Stimulated activated CD8-positive, alpha-beta memory T cell treated with anti-CD3 and anti-CD28 coated beads, Interleukin-2, amount 100 ng/mL, for 1 hour (primary cell): ENCODE measurements at places on chromosomes 2 and 18.

DNA sequence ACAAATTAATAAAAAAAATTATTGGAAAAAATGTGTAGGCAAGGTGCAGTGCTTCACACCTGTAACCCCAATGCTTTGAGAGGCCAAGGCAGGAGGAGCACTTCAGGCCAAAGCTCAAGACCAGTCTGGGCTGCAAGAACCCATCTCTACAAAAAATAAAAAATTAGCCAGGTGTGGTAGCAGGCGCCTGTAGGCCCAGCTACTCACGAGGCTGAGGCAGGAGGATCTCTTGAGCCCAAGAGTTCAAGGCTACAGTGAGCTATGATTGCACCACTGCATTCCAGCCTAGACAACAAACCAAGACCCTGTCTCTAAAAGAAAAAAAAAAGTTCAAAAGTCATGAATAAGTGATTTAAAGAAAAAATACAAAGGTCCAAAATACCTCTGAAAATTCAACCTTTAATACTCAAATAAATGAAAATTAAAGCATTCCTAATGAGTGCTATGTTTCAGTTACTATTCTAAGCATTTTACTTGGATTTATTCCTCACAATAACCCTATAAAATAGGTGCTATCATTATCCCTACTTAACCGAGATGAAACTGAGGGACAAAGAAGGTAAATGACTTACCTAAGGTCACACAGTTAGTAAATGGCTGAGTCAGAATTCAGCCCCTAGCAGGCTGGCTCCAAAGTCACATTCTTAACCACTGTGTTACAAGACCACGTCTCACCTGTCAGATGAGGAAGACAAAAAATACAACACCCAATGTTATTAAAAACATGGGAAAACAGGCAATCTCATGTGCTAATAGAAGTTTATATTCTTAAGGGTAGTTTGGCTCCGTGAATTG is 36.4 kb upstream of the PCBP1 start:
- no peak for DNase-seq

- DNase-seq = no peak
These were observed 9.8 kb downstream of the HS6ST1 start for GRCh38 chr2:128308889-128309279.

DNA sequence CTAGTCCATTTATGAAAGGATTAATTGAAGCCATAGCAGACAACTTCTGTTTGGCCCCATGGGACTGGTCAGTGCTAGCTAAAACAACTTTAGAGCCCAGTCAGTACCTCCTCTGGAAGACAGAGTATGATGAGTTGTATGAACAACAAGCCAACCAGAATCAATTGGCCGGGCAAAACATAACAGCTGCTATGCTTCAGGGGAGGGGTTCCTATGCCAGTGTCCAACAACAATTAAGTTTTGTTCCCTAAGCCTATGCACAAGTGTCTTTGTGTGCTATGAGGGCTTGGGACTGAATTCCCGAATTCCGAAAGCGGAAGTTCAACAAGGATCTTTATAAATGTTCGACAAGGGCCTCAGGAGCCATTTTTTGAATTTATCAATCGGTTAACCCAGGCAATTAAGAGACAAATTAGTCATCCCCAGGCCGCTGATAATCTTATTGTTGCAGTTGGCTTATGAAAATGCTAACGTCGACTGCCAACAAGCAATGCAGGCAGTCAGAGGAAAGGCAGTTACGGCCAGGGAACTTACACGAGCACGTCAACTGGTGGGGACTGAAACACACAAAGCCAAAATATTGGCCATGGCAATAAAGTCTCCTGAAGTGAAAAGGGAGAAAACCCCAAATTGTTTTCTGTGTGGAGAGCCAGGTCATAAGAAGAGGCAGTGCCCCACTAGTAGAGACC is 57.9 kb downstream of the ZNF638 start:
- DNase-seq = no peak

- no peak for DNase-seq
These were observed 31.2 kb downstream of the PARD3B start for GRCh38 chr2:204576362-204576979.

GRCh38 chr2:189751080-189751658 is 11.4 kb downstream of the OSGEPL1 start:
- no peak for DNase-seq

DNA sequence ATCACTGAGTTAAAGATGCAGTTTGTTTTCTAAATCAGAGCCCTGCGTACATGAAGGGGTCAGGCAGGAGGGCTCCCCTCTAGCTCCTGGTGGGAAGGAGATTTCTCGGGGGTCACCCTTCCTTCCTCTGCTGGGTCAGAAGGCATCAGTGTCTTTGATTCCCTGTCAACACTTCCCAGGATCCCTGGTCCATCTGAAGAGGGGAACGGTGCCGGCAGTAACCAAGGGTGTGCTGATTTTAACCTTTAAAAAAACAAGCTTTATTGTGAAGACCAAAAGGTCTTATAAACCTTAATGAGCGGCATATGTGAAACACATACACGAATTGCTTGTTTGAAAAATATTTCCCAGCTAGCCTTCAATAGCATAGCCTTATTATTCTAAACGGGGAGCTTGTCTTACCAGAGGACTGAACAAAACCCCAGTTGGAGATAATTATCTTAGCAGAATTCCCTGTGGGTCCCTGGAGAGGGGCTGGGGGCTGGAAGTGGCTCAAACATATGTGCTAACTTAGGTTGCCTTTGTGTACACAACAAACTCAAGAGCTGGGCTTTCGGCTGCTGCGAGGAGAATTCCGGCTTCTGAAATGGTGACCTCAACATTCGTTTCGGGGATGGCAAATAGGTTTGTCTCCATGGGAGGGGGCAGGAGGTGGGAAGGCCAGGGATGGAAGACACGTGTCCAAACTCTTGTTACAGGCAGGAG is 114.9 kb upstream of the MYCN start:
- DNase-seq = no peak

DNA sequence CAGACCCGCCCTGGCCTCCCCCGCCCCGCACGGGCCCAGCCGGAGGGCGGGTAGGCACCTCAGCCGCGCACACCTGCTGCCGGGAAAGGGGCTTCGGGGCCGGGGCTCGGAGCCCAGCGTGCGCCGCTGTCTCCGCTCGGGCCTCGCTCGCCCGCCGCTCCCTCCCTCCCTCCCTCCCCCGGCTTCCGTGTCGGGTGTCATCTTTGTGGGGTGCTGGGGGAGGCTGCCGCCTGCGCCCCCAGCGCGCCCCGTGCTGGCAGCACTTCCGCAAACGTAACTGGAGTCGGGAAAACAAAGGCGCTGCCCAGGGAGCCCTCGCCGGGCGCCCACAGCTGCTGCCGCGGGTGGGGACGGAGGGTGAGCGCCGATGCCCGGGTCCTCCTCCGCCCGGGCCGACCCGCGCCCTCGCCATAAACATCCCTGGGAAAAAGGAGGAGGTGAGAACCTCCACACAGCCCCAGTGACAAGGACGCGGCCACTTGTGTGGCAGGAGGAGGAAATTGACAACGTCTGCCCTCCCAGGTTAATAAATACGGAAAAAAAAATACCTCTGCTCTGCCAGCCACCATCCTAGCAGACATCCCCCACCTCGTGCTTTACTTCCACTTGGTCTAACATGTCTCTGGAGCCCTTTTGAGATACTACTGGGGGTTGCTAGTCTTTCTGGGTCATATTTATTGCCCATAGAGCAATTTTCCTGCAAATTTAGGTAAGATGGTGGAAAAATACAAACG is 550 bp downstream of the MFSD6 start:
- DNase-seq = peak; percentile 58

DNA sequence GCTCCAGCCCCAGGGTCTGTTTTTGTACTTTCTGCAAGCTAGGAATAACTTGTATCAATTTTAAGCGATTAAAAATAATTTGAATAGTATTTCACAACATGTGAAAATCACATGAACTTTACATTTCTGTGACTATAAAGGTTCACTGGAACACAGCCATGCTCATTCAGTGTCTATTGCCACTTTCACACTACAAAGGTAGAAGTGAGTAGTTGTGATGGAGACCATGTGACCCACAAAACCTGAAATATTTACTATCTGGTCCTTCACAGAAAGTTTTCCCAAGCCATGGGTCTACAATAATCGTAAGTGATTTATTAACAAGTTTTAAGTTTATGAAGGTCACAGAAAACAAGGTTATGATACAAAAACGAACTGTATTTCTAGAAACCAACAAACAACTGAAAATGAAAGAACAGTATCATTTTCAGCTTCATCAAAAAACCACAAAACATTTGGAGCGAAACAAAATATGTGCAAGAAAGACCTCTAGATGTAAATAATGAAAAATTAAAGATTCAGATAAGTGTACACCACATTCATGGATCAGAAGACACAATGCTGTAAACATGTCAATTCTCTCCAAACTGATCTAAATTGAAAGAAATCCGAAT is 68.9 kb upstream of the DNER start:
- no peak for DNase-seq

- no peak for DNase-seq
These were observed 55.9 kb downstream of the SMAD7 start for GRCh38 chr18:48894799-48895346.

- no peak for DNase-seq
These were observed 525.4 kb downstream of the KCNJ3 start for GRCh38 chr2:155223781-155224406.

- DNase-seq = no peak
These were observed 223.8 kb downstream of the FAM210A start for GRCh38 chr18:13502585-13502984.

DNA sequence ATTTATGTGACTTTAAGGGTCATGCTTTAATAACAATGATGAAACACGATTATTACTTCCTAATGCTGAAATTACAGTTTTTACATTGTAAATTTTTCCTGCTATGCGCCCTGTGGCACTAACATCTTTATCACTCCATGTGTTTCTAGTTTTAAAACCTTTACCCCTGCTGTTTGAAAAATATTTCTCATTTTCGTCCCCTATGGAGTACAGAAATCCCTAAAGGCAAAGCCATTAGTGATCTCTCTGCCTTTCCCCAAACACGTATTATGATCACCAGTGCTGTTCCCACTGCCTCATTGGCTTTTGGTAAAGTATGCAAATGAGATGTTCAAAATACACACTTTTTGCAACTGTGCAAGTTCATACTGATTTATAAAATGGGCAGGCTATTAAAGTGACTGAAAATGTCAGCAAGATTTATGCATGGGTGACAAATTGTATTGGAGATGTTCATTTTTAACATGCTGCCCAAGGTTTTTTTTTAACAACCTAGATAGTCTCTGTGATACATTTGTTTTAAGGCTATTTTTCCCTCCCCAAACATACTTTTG is 1468.2 kb upstream of the ACVR2A start:
- DNase-seq = no peak

- no peak for DNase-seq
These were observed 95.9 kb downstream of the ATL2 start for GRCh38 chr2:38281095-38281742.

- DNase-seq = no peak
These were observed 4.8 kb upstream of the ITPRIPL1 start for GRCh38 chr2:96320326-96320725.

- no peak for DNase-seq
These were observed 85.9 kb downstream of the FEZ2 start for GRCh38 chr2:36511858-36512603.

DNA sequence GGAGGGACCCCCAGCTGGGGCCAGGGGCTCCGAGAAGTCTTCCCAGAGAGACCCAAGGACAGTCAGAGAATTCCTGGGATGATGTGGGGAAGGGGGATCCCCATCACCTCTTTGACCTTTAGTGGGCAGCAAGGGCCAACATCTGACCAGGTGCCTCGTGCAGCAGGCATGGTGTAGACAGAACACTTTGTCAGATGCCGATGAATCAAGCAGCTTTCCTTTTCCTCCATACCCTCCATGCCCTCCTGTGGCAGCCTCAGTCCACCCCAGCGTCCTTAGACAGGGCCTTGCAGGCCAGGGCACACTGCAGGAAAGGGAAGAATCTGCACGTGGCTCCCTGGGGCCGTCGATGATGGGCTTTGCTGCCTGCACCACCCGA is 26.3 kb downstream of the GPR55 start:
- DNase-seq = no peak

DNA sequence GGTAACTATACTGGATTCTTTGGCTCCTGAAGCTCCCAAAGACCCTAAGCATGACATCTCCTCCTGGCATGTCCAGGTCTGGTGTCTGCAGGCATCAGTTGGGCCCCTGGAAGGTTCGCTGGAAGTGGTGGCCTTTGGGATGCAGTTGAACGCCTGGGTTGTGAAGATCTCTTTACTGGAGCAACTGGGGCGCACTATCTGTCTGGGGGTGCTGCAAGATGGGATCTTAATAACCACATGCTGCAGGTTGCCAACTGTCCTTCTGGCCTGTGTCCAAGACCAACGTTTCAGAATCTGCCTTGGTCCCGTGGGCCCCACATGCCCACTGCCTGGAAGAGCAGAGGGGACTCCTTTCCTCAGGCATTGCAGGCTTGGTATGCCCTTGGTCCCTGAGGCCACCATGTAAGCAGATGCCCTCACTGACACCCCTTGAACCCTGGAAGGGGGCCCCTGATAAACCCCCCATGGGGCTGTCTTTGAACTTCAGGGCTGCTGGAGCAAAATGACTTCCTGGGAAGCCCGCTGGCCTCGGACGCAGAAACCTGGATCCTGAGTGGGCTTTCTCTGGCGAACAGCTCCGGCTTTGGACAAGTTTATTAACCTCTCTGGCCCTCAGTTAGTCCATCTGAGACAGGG is 101.9 kb downstream of the TWIST2 start:
- no peak for DNase-seq

GRCh38 chr2:149490296-149490695 is 97.3 kb downstream of the MMADHC start:
- DNase-seq = no peak

DNA sequence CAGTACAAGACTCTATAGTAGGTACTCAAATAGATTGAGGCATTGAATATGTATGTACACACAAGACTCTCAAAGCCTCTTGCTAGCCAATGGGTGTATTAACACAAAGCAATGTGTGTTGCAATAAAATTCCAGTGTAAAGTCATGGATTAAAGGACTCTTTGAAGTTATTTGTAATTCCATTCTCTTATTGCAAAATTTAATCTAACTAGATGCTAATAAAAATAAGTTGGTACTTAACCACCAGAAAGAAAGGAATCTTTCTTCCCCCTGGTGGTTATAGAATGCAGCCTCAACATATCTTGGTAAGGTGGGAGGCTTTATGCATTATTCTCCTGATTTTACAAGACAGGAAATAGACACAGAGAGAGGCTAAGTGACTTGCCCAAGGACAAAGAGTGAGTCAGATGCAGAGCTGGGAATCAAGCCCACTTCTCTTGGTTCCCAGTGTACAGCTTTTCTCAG is 18.0 kb downstream of the LRP1B start:
- DNase-seq = no peak

DNA sequence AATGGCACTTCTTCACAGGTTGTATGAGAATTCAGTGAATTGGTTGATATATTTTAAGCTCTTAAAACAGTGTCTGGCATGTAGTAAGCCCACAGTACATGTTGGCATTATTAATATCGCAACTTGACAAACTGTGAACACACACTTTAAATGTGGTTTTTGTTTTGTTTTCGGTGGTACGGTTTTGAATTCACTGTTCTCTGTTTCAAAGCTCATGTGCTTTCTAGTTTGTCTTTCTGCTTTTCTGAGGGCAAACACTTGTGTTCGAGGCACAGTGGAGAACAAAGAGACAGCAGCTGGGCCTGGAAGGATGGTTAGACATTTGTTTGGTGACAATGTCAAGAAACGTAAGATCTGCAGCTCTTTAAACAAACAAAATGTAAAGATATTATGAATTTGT is 276.5 kb upstream of the MC4R start:
- no peak for DNase-seq
